WERI-Rb-1 (cell line): ENCODE measurements at places on chromosomes 5 and 9.

DNA sequence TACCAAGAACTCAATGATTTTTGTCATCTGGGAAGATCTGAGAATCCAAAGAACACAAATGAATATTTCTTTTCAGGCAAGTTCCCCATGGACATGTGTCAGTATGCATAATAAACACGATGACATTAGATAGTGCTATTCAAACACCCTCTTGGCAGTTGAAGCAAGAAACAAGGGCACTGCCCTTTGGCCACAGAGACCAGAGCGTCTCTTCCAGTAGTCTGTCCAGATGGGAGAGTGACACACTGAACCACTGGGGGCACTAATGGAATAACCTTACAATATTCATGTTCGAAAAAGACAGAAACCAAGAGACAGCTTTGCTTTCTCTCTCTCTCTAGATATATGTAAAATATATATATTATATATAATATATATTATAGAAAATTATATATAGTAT lies 301.9 kb downstream of the CTNND2 start:
- no peak for DNase-seq

DNA sequence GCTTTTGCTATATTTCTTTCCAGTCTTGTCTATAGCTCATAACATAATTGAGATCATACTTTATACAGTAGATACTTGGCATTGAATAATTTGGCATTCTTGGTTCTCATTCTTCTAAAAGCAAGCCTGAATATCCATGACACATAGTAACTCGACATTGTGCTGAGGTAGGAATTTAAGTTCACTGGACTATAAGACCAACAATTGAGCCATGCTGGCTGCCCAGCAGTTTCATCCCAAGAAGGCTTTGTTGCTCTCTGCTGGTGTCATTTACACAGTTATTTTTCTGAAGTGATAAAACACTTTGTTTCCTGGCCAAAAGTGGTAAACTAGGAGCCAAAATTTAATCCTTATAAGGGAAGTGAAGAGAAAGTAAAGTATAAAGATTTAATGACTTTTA lies 192.0 kb downstream of the ADAMTSL1 start:
- no peak for DNase-seq

DNA sequence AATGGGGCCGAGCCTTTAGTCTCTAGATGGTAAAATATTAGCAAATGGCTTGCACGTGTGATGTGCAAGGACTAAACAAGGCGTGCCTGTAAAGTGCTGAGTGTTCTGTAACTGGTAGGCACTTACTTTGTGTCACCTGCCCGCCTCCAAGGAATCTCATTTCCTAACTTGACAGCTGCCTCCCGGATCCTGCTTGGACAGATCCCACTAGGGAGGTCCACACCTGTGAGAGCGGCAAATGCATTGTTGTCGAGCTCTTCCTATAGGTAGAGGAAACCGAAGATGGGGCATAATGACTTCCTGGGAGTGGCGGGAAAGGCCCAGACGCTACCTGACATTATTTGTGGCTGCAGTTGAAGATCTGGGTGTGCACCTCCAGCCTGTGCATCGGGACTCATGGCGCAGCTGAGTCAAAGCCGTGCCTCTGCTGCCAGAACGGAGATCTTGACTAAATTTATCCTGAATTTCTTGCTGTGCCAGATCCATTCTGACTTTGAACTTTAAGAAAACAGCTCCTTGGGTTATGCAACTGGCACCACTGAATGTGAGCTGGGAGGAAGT lies 79.8 kb downstream of the TENT4A start:
- DNase-seq = no peak

GRCh38 chr5:175816348-175816747 lies 55.0 kb upstream of the CPLX2 start:
- peak; percentile 54 for DNase-seq

- DNase-seq = no peak
Measured at GRCh38 chr9:69322256-69322655, 2.8 kb upstream of the ENTREP1 start.

DNA sequence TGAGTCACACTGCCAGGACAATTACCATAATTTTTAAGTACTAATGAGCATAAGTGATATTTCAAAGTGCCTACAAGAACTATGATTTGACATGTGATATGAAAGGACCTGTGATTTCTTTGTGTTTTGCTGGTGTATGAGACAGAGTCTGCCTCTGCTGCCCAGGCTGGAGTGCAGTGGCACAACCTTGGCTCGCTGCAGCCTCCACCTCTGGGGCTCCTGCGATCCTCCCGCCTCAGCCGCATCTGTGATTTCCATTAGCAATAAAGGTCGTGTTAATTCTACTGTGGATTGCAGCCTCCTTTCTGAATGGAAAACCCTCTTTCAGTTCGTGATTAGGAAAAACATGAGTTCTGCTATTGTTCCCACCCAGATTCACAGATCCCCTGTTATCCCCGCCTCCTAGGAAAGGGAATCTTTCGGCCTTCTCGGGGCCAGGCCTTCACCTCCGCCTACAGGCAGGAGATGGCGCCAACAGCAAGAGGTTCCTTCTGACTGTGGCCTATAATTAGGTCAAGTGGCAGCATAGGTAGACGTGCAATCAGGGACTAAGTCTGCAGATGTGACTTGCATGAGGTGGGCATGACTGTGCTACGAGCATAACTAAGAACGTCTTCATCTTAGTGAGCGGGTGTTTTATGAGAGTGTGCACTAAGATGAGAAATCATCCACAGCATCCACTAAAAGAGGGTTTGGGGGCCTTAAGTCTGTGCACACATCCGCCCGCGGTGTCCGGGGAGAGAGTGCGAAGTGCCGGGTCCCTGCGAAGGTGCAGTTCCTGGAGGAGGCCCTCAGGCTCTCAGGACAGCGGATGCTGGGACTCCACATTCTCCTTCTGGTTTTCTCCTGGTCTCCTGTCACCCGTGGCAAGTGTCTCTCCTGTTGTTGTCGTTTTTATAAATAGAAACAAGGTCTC lies 23.1 kb downstream of the TRIM7 start:
- peak; percentile 68 for DNase-seq

- no peak for DNase-seq
Measured at GRCh38 chr5:135921388-135921787, 25.7 kb upstream of the IL9 start.

DNA sequence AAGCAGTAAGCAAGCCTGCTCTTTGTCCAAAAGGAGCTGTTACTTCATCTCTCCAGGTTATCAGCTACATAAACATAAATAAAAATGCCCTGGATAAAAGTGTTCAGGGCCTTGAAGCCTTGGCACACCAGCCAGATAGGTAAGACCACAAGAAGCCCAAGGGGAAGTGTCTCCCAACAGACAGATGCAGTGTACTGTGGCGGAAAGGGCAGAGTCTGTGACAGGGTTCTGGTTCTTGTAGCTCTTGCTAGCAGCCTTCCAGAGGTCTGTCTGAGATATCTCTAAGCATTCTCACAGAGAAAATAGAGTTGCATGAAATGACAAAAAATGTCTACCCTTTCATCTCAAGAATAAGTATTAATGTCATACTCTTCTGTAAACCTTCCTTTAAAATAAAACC lies 30.1 kb downstream of the ISOC1 start:
- DNase-seq = no peak

- DNase-seq = no peak
Measured at GRCh38 chr9:87464110-87464991, 33.3 kb upstream of the DAPK1 start.

DNA sequence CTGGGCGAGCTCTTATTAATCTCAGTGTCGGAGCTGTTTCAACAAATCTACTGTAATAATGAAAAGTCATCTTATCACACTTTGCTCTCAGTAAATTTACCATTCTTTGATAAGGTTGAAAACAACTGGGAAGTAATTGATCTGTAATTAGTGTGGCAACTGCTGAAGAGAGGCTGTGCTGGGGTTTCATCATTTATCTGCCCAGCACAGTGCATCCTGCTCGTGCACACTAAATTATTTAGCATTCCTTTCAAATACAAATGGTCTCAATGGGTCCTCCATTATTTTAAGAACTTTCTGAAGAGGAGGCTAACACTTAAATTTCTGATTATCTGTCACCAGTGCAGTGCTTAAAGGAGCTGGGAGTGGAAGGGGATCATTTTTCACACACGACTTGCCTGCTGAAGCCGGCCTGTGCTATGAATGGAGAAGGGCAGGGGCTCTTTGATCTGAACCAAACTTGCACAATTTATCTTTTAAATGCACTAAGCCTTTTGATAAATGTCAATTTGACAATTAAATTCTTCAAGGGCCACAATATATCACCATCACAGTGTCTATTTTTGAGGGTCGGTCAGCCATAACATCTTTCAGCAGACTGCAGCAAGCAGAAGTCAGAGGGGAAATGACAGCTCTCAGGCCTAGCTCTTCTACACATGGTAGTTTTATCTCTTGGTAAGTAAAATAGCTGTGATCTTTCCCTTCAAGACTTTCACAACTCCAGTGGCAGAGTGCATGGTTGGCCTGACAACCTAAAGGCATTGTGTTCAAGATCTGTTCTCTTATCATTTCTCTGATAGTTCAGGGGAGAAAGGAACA lies 106.4 kb upstream of the EFNA5 start:
- no peak for DNase-seq

- DNase-seq = no peak
Measured at GRCh38 chr5:128196791-128197190, 113.2 kb downstream of the SLC12A2 start.

- no peak for DNase-seq
Measured at GRCh38 chr5:159858871-159859270, 57.4 kb upstream of the ADRA1B start.

DNA sequence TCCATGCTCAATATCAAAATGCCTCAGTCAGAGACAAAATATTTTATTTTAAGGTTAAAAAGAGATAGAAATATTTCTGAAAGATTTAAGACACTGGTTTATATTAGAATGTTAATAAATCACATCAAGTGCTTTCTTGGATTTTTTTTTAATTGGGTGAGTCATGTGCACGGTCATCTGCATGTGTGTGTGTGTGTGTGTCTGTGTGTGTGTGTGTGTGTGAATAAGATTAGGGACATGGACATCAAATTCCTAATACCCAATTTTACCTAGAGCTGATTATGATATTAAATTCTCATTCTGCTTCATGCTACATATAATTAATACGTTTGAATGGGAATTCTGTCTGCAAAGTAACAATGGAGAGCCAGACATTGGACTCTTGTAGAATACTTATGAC lies 122.9 kb downstream of the BASP1 start:
- no peak for DNase-seq

DNA sequence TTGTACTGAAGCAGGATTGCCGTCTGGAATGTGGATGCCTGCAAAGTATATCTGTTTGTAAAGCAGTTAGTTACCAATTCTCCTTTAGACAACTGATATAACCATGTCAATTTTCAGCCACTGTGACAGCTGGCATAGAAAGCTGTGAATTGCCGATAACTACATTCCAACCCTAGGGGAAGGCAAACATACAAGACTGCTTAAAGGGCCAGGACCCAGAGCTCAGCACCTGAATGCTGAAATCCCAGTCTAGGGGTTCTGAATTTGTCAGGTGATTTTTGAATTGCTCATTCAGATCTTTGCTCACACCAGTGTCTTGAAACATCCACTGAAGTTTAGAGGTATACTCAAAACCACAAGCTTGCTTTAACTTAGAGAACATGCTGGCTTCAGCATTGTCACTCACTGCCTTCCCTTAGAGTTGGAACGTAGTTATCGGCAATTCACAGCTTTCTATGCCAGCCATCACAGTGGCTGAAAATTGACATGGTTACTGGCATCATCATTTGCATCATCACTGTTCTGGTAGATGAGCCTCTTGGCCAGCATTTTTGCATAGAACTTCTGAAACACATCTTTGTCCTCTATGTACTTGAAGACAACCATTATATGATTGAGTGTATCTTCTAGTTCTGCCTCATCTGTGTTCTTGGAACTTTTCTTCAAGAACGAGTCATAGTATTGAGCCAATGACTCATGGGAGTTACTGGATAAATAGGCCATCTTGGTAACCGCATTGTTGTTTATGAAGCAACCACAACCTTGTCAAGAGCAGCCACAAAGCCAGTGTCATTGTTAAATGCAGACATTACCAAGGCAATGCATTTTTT lies 82.1 kb downstream of the CCDC192 start:
- DNase-seq = no peak

GRCh38 chr9:99083051-99083450 lies 21.9 kb upstream of the TGFBR1 start:
- DNase-seq = no peak

- no peak for DNase-seq
Measured at GRCh38 chr5:37695647-37696046, 144.2 kb downstream of the GDNF start.

- DNase-seq = peak; percentile 38
Measured at GRCh38 chr5:74035521-74035937, 409.5 kb downstream of the ARHGEF28 start.

GRCh38 chr9:38390851-38391250 lies 1.7 kb upstream of the ALDH1B1 start:
- DNase-seq = no peak

- DNase-seq = no peak
Measured at GRCh38 chr5:80591352-80591751, 21.3 kb upstream of the ANKRD34B start.

DNA sequence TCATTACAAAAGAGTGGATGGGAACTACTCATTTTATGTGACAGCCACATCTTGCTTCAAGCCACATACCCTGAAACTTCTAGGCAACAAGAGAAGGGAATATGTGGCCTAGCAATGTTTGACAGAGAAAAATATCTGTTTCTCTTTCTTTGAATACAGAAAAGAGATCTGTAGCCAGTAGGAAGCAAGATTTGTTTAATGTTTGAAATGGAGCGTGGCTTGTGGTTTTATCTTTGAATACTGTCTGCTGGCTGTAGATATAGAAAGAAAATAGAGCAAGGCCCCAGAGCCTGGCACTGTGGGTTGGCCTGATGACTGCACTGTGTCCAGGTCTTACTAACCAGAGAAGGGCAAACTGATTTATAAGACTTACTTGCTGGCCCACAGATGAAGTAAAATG lies 133.8 kb downstream of the ARHGEF28 start:
- no peak for DNase-seq

GRCh38 chr5:17734011-17734410 lies 99.8 kb downstream of the TAF11L14 start:
- no peak for DNase-seq

GRCh38 chr5:179378116-179378440 lies 32.8 kb upstream of the ADAMTS2 start:
- no peak for DNase-seq

DNA sequence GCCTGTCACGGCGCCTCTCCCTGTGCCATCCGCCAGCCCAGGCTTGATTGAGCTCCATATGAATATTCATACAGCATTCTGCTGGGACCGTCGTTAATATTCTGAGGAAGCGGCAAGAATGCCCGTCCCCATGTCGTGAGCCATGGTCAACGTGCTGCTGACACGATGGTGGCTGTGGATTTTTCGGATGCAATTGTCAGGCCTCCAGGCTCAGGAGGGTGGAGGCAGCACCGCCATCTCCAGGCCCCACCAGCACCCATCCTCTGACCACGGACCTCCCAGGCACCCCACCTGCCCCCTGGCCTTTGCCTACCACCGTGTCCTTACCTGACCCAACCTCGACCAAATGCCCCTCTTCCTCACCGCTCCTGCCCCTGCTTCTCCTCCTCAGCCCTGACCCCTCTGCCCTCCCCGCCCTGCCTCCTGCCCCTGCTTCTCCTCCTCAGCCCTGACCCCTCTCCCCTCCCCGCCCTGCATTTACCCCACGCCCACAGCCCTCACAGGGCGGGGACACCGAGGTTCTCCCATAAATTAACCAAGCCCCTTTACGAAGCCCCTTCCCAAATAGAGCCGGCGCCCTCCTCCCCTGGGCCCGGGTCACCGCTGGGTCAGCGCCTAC lies 9.9 kb downstream of the TMEM250 start:
- DNase-seq = no peak
